ENCODE measurements at places on chromosomes 12 and 14. TPM values are rescaled to one million over a fixed set of nuclear protein-coding genes. Genes with fewer than 3 reads are reported as not detected.

The IL26 gene
- not detected for total RNA-seq

The CLEC2D gene
- 1.0 TPM for total RNA-seq

The PLD4 gene
- total RNA-seq = 0.02 TPM

The PIWIL1 gene
- total RNA-seq = not detected

The HOTAIR gene
- total RNA-seq = not detected

The AMHR2 gene
- total RNA-seq = 0.27 TPM

DNA sequence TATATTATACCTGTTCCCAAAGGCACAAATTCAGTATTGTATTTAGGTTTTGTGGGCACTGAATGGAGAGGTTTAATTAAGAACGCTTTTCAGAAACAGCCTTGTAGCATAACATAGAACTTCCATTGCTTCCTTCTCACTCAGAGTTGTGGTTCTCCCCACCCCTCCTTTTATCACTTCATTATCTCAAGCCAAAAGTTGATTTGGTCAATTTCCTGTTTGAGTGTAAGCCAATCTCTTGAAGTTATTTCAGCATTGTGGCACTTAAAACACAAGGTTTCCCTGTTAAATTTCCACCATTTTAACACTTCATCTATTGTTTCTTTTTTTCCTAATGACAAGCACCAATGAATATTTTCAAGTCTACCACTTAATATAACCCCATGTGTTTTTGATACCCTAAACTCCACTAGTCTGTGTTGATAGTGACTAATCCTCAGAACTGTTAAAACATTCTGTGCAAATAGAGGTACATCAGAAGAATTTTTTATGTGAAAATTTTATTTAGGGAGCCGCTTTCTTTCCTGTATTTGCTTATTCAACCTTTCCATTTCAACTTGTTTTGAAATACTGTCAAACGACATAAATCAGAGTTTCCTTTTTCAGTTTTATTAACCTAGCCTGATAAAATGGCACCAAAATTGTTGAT, 340.1 kb downstream of the BCAT1 start:
- peak; percentile 26 for DNase-seq

GRCh38 chr12:81329085-81329484, 251.2 kb downstream of the ACSS3 start:
- peak; percentile 51 for DNase-seq

DNA sequence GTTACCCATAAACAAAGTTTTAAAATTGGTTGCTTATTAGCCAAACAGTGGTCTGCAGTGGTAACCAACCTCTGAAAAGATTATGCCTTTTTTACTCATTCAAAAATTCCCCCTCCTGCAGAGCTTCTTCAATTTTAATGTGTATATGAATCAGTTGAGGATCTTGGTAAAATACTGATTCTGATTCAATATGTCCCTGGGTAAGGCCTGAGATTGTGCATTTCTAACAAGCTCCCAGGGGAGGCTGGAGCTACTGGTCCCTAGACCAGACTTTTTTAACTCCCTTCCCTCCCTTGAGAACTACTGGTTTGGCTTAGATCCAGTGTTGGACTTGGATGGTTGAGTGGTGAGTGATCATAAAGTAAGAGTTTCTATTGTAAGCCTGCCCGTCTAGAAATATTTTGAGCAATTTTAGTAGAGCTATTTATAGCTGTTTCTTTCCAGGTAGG, 90.2 kb downstream of the FUT8 start:
- peak; percentile 80 for DNase-seq

DNA sequence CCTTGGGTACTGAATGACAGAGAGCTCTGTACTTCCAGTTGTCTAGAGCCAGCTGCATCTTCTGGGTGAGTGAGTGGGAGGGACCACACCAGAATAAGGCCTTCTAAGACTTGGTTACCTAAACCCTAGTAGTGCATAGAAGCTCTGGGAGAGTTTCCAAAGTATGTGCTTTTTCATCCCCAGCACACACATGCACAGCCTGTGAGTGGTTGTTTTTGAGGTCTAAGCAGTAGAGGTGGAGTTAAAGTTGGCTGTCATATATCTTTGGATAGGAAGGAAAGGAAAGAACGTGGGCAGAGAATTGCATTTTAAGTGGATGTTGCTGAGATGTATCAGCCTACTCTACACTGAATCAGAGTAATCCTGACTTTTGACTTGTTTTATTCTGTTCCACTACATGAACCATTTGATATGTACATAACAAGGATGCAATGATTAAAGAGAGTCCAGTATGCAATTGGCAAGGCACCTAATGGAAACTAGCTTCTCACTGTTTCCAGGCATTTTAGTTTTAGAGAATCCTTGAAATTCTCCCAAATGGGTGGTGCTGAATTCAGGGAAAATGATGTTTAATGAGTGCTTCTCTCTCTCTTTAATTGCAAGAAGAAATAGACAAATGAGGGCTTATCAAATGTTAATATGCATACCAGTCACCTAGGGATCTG, 51.8 kb upstream of the PRICKLE1 start:
- no peak for DNase-seq

- no peak for DNase-seq
Observed at GRCh38 chr14:104445086-104445485, 134.5 kb upstream of the C14orf180 start.
